ENCODE measurements at places on chromosomes 5 and 9.

DNA sequence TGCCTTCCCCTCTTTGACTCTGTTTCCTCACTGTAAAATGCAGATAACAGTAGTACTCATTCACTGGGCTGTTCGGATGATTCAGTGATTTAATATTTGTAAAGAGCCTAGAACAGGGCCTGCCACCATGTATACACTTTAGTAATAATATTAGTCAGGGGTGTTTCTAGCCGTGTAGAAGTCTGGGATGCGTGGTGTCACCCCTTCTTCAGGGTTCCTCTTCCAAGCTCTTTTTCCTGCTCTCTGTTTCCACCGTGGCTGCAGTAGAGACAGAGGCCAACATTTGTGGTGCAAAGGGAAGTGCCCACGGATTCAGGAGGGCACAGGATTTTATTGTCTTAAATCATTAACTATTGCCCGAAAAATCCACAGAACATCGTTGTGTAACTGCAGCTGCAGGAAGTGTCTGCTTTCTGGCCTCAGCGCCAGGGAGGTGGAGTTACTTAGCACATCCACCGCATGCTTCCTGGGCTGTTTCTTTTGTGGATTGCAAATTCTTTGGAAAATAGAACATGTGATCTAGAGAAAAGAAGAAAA lies 61.7 kb downstream of the TRIO start:
- DNase-seq, result no peak

DNA sequence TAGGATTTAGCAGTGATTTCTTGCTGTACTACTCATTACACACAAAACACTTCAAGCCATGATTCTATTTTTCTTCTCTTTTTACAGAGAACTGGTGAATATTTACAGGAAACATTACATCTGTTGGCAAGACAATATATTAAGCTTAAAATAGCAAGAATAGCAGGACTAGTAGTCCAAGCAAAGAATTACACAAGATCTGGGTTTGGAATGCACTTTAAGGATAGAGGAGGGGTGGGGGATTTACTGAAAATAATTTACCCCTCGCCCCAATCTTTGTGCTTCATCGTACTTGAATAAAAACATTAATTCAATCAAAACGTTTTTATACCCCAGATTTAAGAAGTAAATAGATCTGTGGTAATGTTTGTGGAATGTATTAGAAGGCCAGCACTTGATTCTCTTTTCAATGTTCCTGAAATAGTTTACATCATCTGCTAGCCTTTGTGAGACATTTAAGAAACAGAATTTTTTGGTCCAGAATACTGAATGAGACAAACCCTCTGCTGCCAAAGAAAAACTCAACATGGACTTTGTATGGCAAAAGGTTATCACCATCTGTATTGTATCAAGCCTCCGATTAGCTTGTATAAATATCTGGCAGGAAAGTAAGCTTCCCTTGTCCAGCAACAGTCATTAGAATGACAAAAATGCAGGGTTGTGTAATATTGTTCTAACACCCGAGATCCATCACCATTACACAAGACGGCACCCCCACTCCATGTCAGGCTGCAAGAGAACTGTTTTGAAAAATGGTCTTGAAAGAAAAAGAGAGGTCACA lies 23.8 kb downstream of the SVEP1 start:
- no peak for DNase-seq

DNA sequence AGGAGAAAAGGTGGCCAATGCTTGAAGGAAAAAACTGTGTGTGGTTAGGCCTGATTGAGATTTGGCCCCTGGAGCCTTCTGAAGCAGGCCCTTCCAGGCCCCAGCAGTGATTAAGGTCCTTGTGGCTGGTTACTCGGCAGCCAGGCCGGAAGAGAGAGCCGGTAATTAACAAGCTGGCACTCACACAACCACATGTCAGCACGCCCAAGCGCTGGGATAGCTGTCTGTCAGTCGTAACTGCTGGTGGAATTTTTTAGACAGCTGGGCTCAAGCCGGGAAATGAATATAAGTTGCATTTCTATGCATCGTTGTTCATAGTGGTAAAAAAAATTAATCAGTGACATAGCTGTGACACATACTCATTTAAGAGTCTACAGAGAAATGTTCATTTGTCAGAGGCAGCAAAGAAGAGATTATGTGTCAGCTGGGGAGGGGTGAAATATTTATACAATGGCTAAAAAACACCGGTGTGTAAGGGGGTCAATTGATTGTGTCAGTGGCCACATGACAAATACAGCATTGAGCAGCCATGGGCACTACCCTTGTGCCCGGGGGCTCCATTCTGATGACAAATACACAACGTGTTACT lies 13.7 kb upstream of the ARAP3 start:
- no peak for DNase-seq

GRCh38 chr5:139708877-139709581 lies 60.9 kb downstream of the CXXC5 start:
- DNase-seq, result no peak

DNA sequence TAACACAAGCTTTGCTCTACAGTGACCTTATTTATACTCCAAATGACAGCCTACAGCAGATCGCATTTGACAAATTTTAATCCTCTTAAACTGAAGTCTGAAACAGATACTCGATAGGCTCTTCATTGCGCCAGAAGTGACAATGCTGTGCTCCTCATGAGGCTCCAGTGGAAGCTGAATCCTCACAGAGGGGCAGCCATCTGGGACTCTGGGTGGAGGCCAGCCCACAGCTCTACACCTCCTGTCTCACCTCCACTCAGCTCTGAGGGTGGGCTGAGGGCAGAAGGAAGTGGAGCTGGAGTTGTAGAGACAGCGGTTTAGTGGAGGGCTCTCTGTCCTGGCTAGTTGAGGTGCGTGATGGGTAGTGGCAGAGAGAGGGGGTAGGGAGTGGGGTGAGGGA lies 283.3 kb upstream of the ANKRD55 start:
- no peak for DNase-seq

GRCh38 chr9:123656565-123656964 lies 273.4 kb downstream of the DENND1A start:
- no peak for DNase-seq

DNA sequence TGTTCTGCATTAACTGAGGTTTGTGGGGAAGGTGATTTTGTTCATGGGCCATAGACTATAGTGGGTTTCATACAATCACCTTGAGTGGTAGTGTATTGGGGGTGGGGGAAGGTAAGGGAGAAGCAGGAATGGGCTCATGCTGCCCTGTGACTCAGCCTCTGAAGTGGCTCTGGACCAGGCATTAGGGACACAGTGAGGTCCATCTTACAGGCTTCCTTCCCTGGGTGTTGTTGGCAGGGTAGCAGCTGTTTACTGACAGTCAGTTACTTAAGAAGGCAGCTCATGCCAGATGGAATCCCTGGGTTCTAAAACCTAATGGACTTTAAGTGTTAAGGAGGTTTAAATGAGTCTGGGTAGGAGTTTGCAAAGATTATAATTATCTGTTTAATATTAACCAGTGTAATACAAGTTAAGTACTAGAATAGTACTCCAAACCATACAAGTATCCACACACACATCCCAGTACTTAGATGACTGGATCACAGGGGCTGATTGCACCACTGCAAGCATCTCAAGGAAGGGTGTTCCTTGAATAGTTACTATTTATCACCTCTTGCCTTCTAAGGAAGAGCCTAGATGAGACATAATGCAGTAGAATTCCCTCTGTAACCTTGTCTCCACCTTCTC lies 59.3 kb downstream of the CAST start:
- no peak for DNase-seq

DNA sequence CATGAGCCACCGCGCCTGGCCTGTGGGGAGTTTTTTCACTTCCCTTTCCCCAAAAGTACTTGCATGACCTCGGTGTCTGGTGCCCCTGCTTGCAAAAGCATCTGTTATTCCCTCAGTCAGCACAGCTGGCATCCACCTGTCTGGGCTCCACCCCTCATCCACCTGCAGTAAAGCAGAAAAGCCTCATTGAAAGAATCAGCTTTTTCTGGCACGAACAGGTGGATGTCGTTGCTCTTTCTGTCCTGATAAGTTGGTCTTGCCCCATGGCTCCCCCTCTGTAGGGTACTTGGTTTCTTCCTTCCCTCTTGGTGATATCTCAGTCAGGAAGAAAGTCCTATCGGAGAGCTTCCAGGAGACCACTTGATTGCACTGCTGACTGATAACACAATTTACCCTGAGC lies 37.4 kb downstream of the WWC1 start:
- no peak for DNase-seq

GRCh38 chr5:9239626-9240025 lies 306.2 kb downstream of the SEMA5A start:
- no peak for DNase-seq

DNA sequence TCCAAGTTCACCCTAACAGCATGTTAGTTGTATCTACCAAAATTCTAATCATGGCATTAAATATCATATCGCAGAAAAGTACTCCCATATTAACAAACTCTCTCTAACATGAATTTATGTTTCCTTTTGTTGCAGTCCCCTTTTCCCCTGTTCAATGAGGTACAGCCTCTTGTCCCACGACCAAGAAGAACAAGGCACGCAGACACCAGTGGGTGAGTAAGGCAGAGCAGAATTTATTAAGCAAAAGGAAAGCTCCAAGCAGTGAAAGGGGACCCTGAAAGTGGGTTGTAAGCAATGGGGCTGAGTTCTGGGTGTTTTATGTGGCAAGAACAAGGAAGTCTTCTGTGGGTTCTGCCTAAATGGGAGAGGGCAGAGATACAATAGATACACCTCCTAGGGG lies 183.5 kb downstream of the LURAP1L start:
- no peak for DNase-seq

DNA sequence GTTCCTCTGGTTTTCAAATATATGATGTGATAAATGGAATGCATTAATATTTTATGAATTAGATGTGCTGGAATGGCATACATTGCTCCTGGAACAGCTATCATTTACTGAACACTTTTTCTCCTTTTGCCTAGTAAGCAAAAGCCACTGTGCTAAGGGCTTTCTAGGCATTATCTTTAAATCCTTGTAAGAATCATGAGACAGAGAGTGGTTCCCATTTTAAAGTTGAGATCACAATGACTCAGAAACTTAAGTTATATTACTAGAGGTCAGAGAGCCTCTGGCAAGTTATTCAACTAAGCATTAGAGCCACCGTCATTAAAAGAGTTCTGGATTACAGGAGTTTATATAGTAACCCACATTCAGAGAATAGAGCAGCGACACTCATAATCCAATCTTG lies 26.7 kb upstream of the FSD1L start:
- no peak for DNase-seq

DNA sequence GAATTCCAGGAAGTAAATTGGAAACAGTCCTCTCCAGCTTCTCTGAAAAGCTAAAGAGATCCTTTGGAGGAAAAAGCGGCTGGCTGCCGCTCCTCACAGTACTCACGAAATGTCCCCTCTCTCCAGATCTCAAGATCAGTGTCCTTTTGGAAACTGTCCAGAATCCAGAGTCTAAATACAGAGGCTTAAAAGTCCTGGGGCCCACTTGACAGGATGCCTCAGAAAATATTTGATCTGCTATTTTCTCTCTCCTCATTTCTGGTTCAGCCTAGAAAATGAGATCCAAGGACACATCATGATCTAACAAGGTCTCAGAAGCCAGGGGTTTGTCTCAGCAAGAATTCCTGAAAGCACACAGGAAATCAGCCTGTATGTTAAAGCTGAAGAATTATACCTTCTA lies 7.2 kb downstream of the C1QTNF2 start:
- no peak for DNase-seq

- DNase-seq, result no peak
Measured at GRCh38 chr9:89766991-89767390, 162.2 kb downstream of the GADD45G start.

DNA sequence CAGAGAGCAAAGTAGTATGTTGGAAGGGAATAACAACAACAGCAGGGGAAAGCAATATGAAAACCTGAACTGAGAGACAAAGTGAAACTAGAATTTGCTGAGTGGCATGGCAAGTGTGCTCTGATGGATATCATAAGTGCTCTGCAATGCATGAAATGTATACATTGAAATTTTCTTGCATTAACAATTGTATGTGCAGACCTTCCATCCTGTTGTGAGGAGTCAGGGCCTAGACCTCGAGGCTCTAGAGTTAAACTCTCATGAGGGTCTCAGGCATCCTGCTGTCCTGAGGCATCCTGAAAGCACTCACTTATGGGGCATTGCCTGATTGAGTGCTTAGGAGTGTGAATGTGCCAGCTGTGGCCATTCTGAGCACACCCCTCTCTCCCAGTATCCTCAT lies 1.1 kb downstream of the ECM2 start:
- no peak for DNase-seq

DNA sequence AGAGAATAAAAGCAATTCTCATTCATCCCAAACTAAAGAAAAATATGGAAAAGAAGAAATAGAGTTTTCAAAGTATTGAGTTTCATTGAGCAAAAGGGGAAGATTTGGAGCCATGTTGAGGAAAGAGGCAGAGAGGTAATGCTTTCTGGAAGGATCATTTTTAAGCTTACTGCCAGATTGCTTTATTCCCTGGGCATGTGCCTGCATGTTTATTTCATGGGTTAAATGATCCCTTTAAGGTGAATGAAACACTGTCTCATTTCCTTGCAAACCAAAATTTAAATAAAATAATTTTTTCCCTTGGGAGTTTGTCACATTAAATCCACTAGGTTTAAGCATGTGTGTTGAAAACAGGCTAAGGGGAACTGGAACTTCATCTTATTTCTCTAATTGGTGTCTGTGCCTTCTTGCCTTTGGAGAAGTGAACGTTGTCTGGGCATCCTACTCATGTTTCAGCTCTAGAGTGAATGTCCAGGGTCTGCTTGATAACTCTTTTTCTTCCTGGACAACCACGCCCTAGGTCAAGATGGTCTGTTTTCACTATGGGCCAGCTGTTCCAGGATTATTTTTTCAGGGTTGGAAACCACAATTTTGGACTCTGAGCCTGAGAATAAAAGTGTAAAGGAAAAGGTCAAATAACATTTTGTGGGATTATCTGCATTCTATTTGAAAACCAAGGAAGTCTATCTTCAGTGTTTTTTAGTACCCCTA lies 114.1 kb upstream of the ELL2 start:
- DNase-seq, result no peak

GRCh38 chr9:18018221-18018620 lies 439.4 kb downstream of the SH3GL2 start:
- DNase-seq, result no peak

Data from stimulated activated CD4-positive, alpha-beta T cell treated with anti-CD3 and anti-CD28 coated beads, Interleukin-1b, Interleukin-23, amount 100 ng/mL, for 4 hours (primary cell).